Upper lobe of left lung (tissue), 6 donors: ENCODE measurements at places on chromosomes 4 and X. TPM values are rescaled to one million over a fixed set of nuclear protein-coding genes. Genes with fewer than 3 reads are reported as not detected.

Gene ZMAT1
- total RNA-seq: 39.8 TPM

Gene MAGEA9B
- total RNA-seq: not detected

Gene FGF16
- not detected for total RNA-seq

Gene C1QTNF7
- 13.3 TPM for total RNA-seq

Gene FGFR3
- 24.5 TPM for total RNA-seq

Gene POF1B
- total RNA-seq: 1.0 TPM

Gene TCEAL6
- not detected for total RNA-seq

Gene KLB
- total RNA-seq: 0.33 TPM

Gene GATA1
- total RNA-seq: 1.3 TPM

Gene IL13RA1
- total RNA-seq: 22.4 TPM

Gene ETDA
- total RNA-seq: not detected

Gene FAM53A
- total RNA-seq: 17.8 TPM

Gene ANXA10
- total RNA-seq: not detected

Gene TCEAL4
- 78.2 TPM for total RNA-seq

Gene SLIT2
- 78.6 TPM for total RNA-seq

Gene ACE2
- 4.1 TPM for total RNA-seq

Gene CSN1S1
- total RNA-seq: not detected

Gene TACR3
- total RNA-seq: 0.15 TPM

Gene CWH43
- 1.7 TPM for total RNA-seq

Gene SLC25A43
- total RNA-seq: 15.4 TPM

Gene ZDHHC9
- 16.8 TPM for total RNA-seq

Gene TLR7
- total RNA-seq: 1.7 TPM

Gene NKAP
- total RNA-seq: 6.6 TPM

Gene JADE3
- total RNA-seq: 5.1 TPM

Gene PDZD4
- total RNA-seq: 8.9 TPM

Gene RTL5
- 5.1 TPM for total RNA-seq

Gene PABPC1L2B
- not detected for total RNA-seq

Gene CT45A1
- not detected for total RNA-seq

Gene F9
- total RNA-seq: not detected

Gene BEND2
- 0.15 TPM for total RNA-seq

Gene BTC
- total RNA-seq: 7.0 TPM

Gene USP53
- 44.5 TPM for total RNA-seq

Gene RHOXF1
- total RNA-seq: 2.5 TPM

Gene CT83
- total RNA-seq: not detected
